NCI-H1930 (cell line): ENCODE measurements at places on chromosomes 2 and 18.

DNA sequence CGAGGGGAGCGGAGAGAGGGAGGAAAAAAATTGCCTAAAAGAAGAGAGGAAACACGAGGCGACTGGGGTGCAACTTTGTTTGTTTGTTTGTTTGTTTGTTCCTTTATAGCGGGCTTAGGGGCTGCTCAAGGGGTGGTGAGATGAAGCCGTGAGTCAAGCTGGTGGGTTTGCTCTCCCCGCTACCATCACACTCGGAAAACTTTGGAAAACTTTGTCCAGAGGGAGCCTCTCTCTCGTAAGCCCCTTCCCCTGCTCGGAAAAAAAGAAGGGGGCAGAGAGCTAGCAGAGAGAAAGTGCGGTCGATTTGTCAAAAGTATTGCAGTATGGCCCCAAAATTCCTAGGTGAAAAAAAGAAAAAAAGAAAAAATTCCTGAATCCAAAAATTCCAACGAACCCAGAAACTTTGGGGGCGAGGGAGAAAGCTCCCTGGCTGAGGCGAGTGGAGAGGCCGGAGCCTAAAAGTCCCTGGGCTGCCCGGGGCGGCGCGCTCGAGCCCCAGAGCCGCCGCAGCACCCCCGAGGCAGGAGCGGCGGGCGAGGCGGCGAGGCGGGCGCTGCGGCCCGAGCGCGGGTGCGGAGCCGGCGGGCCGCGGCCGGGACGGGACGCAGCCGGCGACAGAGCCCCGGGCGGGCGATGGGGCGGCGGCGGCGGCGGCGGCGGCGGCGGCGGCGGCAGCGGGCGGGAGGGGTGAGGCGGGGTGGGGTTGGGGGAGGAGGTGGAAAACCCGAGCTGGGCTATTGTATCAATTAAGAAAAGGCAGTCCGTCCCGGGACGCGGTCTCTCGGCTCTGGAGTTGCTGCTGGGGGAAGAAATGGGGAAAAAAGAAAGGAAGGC is 558 bp upstream of the CYP26B1 start:
- no peak for DNase-seq

- no peak for DNase-seq
Observed at GRCh38 chr2:69968609-69969008, 7.2 kb upstream of the ASPRV1 start.

DNA sequence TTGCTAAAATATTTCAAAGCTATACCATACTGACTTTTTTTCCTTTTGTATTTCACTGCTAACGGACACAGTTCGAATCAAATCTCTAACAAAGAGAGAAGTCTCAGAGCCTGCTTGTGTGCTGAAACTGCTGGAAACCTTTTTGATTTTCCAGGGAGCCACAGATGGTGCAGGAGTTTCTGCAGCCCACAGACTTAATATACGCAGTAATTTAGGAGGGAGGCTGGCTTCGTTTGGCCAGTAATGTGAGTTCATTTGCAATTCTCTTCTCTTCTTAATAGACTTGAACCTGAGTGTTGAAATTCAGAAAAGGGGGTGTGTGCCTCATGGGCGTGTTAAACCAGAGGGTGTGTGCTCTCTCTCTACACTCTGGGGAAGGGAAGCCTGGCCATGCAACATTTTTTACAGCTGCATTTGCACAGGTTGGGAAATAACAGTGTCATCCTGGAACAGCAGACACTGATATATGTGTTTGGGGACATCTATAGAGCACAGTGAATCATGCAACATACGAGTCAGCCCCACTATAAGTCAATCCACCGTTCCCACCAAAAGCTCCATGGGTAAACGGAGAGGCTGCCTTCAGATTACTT is 333.0 kb downstream of the CLIP4 start:
- DNase-seq = no peak

- no peak for DNase-seq
Observed at GRCh38 chr18:13418013-13418710, 199.6 kb downstream of the LDLRAD4 start.

- DNase-seq = no peak
Observed at GRCh38 chr2:26396734-26397298, 4.9 kb upstream of the DRC1 start.

DNA sequence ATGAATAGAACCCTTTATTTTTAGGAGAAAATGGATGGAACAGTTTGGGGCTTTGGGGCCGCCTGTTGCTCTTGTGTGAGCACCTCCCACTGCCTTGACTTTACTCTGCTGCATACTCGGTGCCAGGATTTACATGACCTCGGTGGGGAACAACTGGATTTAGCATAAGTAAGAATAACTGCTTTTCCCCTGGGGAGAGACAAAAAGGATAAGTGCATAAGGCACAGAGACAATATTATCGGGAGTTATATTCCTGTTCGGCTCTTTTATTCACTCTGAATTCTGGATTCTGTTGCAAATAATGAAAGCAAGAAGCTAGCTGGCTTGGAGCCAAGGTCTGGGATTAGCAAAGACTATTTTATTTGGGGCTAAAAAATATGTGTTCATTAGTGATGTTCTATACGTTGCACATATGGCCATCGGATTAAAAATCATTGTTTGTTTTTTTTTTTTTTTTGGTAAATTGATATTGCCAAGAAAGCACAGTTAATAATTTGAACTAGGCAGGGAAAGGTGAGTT is 69.8 kb downstream of the CYBRD1 start:
- DNase-seq = no peak
